CD8-positive, alpha-beta memory T cell (primary cell): ENCODE measurements at places on chromosomes 12 and 14. TPM values are rescaled to one million over a fixed set of nuclear protein-coding genes. Genes with fewer than 3 reads are reported as not detected.

Gene ARL6IP4
- 181 TPM for total RNA-seq

Gene OR4E2
- not detected for total RNA-seq

DNA sequence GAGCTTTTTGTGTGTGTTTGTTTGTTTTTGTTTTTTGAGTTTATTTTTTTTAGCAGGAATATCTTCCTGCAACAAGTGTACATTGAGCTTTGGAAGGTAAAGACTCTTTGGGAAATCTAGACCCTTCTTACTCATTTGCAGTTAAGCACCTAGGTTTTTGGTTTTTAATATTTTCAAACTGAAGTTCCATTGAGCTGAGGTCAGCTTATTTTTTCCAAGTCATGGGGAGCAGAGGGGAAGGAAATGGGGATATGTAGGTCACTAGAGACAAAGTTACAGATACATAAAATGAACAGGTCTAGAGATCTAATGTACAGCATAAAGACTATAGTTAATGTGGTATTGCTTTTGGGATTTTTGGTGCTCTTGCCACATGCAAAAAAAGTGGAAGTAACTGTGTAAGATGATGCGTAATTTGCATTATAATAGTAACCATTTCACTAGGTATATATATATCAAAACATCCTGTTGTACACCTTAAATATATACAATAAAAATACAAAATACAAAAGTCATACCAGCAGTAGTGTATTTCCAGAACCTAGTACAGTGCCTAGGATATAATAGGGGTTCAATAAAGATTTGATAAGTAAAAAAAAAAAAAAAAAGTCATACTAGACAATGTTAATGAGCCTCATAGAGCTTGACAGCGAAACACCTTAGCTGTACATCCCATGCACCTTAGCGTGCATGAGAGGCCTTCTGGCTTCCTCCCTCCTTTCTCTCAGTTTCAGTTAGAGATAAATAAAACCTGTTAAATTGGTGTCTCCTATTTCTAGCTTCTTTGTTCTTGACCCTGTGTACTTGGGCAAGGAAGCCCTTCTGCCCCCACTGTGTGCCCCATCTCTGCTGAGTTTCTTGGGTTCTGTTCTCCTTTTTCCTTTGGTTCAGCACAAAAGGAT is 22.7 kb downstream of the CGRRF1 start:
- no peaks in the 10 kb centered on the region for H3K36me3 ChIP-seq
- no peak for DNase-seq
- H3K27ac ChIP-seq = no peak overlapping the region
- H3K4me3 ChIP-seq = no peak overlapping the region
- H3K4me1 ChIP-seq = no peaks in the 10 kb centered on the region

GRCh38 chr12:9760699-9761418 is at the start of gene CD69:
CD69 (minus strand) TSS chr12:9760901; CDS start chr12:9760820, 81 bp downstream.
- peaks cover 8% of the 10 kb centered on the region for H3K36me3 ChIP-seq
- H3K27me3 ChIP-seq = no peaks in the 10 kb centered on the region
- DNase-seq = peak; percentile 75
- peaks cover 49% of the 10 kb centered on the region for H3K4me1 ChIP-seq
- peak within 1 kb of the TSS; percentile 96 for H3K27ac ChIP-seq

- no peaks in the 10 kb centered on the region for H3K27me3 ChIP-seq
- H3K4me3 ChIP-seq = no peak overlapping the region
- H3K36me3 ChIP-seq = no peaks in the 10 kb centered on the region
- no peaks in the 10 kb centered on the region for H3K4me1 ChIP-seq
- DNase-seq = no peak
Observed at GRCh38 chr12:115749071-115749841, 528.2 kb downstream of the MED13L start.
